Stimulated activated CD4-positive, alpha-beta T cell treated with anti-CD3 and anti-CD28 coated beads, TNF-alpha, amount 100 ng/mL, for 1 hour (primary cell): ENCODE measurements at places on chromosomes 4 and X.

DNA sequence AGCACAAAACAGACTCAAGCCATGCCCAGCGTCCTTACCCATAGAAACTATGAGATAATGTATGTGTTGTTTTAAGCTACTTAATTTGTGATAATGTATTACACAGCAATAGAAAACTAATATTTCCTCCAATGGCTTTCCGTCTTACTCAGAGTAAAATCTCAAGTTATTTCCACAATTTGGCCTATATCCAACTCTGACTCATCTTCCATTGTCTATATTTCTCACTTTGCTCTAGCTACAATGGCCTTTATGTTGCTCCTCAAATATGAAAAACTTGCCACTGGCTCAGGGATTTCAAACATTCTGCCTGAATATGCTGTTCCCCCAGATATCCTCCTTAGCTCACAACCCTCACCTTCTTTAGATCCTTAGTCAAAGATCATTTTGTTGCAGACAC is 31.6 kb downstream of the IQCM start:
- no peak for DNase-seq

GRCh38 chr4:25723409-25723808 is 67.8 kb downstream of the SLC34A2 start:
- no peak for DNase-seq

DNA sequence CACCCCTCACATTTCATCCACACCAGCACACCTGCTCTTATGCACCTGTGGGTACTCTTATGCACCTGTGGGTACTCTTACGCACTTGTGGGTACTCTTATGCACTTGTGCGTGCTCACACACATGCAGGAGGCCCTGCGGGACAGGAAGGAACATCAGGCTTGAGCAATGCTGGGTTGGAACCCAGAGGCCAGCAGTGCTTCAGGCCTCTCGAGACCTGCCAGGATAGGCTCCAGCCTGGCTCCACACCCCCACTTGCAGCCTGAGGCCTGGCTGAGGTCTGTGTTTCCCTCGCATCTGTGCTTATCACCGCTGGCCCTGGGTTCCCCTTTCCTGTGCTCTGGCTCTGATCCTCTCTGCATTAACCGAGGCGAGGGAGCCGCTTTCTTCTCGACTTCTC is 34.7 kb downstream of the SORCS2 start:
- no peak for DNase-seq

GRCh38 chr4:48698029-48698971 is 81.8 kb downstream of the FRYL start:
- DNase-seq: no peak

DNA sequence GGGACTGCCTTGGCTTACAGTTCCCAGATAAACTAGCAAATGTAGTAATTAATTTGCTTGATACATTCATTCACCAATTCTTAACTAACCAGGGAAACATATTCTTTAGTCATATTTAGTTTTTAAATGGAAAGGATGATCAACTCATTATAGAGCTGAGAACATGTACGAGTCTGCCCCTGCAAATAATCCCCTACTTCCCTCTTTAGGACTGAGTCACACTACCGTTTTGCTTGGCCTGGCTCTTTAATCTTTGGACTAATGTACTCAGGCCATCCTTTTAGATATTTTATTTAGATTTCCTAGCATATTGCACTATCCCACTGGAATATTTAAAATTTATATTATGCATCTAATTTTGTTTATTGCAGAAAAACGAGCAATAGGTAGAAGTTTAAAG is 105.5 kb upstream of the LCORL start:
- no peak for DNase-seq

GRCh38 chr4:97411356-97411755 is 731.9 kb downstream of the STPG2 start:
- DNase-seq: no peak

DNA sequence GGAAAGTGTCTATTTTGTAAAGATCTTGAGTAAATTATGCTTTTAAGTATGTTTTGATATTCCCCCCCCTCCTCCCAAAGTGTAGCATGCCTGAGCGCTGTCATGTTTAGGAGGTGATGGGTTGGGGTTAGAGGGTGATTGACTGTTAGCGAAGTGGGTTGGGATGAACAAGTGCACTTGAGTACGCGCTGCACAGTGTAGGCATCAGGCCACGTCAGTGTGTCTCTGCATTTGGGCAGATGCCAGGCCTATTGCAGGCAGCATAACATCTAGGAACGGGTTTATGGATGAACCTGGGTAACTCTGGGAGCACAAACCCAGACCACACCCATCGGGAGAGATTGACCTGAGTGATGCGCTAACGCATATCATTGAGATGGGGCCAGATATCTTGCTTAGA is 111.2 kb downstream of the TBL1X start:
- no peak for DNase-seq

DNA sequence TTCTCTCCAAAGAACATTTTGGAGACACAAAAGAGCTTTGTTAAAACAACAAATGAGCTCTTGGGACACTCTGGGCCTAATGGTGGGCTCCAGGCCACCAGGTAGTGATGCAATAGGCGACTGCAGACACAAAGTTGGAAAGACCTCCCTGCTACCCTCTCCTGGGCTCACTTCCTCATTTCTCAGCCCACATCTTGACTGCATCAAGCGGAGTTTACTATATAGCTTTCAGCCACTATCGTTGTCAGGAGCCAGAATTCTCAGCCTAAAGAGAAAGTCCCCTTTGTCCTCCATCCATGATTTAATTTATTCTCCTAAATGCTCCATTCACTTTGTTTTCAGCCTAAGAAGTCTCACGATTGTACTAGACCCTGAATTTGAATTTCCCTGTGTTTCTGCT is 114.9 kb downstream of the EFHC2 start:
- DNase-seq: no peak

DNA sequence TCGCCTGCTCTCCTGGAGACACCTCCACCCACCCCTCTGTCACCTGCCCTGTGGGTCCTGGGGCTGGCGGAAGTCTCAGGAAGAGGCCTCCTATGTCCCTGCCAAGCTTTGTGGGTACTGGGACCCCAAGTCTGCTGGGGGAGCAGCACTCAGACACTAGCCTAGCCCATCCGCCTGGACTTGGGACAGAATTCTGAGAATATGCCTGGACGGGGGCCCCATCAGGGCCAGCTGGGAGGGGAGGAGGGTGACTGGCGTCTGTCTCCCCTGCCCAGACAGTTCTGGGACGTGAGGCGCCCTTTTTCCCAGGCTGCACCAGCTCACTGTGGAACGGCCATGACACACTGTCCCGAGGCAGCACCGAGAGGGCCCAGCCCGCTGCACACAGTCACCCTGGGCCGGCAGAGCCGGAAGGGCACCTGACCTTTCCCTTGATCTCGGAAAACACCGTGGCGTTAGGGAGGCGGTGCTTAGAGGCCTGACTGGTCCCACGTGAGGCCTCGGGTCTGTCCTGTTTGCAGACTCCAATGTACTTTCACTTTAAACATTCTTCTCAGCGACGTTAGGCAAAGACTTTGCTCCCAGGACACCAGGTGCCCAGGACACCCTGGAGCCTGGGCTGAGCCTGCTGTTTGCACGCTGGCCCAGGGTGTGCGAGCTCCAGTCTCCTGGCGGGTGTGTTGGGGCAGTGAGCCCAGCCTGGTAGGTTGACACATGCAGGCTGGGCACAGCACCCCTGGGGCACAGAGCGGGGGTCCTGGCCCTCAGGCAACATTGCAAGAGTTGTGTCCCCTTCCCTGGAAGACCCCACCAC is 700 bp downstream of the SLC26A1 start:
- no peak for DNase-seq

DNA sequence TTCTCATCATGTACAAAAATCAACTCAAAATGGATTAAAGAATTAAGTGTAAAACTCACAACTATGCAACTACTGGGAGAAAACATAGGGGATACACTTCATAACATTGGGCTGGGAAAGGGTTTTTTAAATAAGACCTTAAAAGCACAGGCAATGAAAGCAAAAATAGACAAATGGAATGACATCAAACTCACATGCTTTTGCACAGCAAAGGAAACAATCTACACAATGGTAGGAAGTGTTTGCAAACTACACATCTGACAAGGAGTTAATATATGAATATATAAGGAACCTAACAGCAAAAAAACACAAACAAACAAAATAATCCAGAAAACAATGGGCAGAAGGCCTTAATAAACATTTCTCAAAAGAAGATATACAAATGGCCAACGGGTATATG is 57.9 kb downstream of the FREM3 start:
- no peak for DNase-seq
